ENCODE measurements at places on chromosomes 3 and 15.

- no peak for DNase-seq
These were observed 415.7 kb upstream of the THBS1 start for GRCh38 chr15:39165020-39165706.

DNA sequence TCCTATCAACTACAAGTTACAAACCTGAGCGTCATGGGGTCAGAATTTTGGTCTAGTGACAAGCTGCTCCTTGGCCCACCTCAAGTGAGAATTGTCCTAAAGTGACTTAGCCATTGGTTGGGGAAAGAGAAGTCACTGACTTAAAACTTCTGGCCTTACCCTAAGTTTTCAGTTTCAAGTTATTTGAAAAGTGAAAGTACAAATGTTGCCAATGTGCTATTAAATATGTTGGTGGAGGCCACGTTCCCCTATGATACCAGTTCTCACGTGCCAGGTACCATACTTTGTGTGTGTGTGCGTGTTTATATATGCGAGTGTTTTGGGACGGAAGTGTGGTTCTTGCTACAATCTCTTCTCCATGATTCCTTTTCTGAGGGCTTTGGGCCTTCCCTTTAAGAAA, 22.6 kb upstream of the RASGRP1 start:
- no peak for DNase-seq

- no peak for DNase-seq
These were observed 116.3 kb upstream of the UBE2E2 start for GRCh38 chr3:23086831-23087230.

DNA sequence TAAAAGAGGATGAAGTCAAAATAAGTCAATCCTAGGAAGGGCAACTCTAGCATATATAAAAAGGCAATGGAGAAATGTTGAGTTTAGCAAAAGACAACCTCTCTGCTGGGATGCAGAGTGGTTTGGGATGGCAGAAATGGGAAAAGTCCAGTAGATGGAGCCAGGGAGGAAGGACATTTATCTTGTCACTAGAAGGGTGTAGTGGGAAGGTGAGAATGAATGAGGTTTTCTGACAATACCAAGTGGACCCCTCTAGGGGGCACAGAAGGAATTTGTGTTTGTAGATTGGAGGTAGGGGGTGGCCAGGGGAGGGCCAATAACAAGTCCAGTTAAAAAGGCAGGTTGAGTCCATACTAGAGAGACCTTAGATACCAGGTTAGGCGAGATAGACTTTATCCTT, 80.0 kb downstream of the THSD4 start:
- no peak for DNase-seq

GRCh38 chr15:51281368-51281967, 56.9 kb downstream of the CYP19A1 start:
- no peak for DNase-seq

- DNase-seq = no peak
These were observed 41.6 kb upstream of the SEMA6D start for GRCh38 chr15:47675735-47676134.

- no peak for DNase-seq
These were observed 114.4 kb downstream of the ANP32A start for GRCh38 chr15:68706256-68706655.

- DNase-seq = no peak
These were observed 879.2 kb downstream of the ROBO1 start for GRCh38 chr3:78888635-78889034.

DNA sequence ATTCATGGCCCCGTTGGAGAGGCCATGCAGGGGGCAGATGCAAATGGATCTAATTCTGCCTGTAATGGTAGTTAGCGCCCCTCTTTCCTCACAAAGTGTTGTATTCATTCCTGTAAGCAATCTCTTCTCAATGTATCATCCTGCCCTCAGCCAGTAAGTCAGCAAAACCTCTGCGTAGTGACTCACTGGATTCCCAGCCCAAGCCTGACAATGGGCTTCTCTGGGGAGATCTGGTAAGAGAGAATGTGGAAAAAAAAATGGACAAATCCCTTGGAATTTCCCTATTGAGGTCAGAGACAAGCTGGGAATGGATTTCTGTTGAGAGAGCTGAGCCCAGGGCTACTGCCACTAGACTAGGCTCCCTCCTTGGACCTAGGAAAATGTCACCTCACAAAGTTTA, 25.4 kb downstream of the ADPGK start:
- DNase-seq = no peak

- DNase-seq = peak; percentile 53
These were observed 9.2 kb downstream of the CCDC14 start for GRCh38 chr3:123951522-123952447.

- no peak for DNase-seq
These were observed 455.0 kb upstream of the THBS1 start for GRCh38 chr15:39125904-39126303.

DNA sequence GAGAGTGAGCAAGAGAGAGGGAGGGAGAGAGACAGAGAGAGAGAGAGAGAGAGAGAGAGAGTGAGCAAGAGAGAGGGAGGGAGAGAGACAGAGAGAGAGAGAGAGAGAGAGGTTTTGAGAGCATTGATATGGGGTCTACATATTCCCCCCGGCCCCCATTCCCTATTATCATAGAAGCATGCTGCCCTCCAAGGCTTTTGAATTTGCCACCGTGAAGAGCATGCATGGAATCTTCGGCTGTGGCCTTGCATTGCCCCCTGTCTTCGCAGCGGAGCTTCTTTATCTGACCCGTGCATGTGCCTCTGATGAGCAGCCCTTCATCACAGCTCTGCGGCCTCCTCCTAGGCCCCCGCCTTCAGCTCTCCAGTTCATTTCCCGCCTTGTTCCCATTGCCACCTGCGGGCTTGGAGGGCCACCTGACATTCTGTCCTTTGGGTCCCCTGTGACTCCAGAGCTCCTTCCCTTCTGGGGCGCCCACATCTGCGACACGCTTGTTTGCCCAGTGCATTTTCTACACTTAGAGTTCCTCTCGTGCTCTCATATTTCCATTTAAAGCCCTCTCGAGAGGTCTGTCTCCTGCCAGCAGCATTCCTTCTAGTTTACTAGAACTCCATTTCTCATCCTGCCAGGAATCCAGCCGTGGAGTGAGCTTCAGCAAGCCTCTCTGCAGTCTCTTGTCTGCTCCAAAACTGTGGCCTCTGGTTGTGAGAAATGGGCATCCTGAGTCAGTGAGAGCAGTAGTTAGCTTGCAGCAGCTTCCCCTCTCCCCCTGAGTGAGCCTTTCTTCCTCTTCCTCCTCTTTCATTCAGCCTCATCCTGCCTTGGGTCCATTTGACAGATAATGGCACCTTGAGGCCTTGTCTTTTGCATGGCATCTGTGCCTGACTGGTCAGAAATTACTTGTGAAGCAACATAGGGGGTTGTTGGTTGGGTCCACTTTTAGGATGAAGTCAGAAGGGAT, 25.3 kb downstream of the LPP start:
- peak; percentile 73 for DNase-seq
